ENCODE measurements at places on chromosomes 6 and 20.

DNA sequence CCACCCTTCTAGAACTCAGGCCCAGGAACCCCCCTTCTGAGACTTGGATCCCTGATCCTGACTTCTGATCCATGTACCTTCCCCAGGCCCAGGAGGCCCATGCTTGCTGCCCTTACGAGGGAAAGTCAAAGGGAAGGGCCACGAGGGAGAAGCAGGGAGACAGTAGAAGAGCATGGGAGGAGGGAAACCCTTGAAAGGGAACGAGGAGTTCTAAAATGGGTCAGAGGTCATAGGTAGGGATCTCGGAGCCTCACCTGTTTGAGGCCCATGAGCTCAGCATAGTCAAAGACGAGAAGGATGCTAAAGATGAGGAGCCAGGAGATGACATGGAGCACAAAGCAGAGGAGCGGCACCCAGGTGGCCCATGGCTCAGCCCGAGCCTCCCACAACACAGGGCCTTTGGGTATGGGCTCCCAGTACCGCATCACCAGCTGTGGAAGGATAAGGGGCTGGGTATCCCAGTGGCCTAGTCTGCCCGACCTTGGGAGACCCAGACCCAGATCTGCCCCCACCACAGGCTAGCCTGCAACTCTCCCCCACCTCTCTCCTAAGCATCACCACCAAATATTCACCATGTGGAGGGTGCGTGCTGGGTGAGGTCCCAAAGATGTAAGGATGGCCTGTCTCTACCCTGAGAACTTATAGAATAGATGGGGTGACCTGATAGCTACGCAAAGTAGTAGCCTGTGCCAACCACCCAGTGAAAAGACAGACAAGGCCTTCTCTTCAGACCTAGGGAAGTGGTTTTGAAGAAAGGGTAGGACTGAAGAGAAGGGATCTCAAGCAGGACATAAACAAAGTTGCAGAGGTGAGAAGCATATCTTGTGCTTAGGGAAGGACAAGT lies 1.5 kb downstream of the NRM start:
- DNase-seq: no peak

DNA sequence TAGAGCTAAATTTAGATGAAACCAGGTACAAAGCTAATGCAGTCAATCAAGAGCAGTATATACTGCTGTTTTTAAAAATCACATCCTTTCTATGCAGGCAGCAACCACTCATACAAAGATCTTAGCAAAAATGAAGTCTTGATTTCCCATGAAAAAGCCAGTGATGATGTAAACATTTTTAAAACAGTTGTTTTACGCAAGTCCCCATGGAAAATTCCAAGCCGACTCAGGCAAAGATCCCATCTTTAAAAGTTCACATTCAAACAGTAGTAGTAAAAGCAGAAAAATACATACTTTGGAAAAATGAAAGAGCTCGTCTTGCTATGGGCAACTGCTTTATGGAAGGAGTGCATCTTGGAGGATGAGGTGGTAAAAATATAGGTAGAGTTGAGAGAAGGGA lies 84.0 kb downstream of the RCAN2 start:
- no peak for DNase-seq

- DNase-seq: no peak
Measured at GRCh38 chr6:18501663-18502013, 114.5 kb downstream of the RNF144B start.

DNA sequence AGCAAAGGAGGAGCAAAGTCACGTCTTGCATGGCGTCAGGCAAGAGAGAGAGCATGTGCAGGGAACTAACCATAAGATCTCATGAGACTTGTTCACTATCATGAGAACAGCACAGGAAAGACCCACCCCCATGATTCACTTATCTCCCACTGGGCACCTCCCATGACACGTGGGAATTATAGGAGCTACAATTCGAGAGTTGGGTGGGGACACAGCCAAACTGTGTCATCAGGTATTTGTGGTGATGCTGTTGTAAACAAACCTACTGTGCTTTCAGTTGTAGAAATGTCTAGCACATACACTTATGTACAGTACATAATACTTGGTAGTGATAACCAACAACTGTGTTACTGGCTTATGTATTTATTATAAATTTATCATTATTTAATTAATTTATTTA lies 128.3 kb downstream of the UTRN start:
- DNase-seq: no peak

DNA sequence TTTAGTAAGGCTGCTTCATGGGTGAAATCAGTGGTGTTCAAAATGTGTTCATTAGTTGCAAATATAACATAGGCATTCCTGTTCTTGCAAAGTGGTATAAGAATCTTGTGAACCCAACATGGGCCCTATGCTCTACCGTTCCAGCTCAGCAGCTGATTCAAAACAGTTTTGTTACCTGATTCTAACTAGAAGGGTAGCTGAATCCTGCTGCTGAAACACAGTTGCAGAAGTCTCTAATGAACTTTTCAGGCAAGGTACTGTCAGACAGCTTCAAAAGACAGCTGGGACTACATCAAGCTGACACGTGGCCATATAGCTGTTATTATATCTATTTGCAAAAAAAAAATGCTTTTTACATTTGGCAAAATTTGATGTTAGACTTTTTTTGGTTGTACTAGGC lies 22.7 kb downstream of the THEMIS start:
- no peak for DNase-seq

DNA sequence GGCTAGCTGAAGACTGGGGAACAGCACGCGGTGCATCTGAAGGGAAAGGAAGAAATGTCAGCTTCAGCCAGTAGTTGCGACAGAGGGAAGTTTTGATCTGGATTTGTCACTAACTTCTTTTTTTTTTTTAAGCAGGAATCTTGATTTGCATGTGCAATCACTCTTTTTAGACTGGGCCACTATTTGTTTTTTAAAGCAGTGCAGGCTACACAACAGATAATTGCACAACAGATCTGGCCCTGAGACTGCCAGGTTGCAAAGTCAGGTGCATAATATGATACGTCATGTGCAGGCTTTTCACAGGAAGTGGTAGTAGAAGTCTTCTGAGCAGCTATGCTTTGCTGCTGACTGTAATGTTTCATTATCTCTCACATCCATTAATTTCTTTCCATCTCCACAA lies 13.5 kb downstream of the PFDN4 start:
- no peak for DNase-seq

DNA sequence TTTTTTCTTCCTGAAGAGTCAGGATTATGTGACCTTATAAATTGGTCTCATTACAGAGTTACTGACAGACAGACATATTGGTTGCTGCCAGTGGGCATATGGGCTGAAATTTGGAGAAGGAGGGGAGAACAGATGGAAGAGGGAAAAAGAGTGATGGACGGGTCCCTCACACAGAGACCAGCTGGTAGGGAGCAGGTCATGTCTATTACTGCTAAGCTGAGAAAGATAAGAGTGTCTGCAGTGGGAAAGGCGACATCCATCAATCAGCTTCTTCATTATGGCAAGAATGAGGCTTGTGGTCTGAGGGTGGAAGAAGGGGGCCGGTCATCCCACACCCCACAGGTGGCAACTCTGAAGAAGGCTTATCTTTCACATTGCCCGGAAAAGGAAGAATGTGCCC lies 353.8 kb upstream of the RSPO3 start:
- DNase-seq: no peak

DNA sequence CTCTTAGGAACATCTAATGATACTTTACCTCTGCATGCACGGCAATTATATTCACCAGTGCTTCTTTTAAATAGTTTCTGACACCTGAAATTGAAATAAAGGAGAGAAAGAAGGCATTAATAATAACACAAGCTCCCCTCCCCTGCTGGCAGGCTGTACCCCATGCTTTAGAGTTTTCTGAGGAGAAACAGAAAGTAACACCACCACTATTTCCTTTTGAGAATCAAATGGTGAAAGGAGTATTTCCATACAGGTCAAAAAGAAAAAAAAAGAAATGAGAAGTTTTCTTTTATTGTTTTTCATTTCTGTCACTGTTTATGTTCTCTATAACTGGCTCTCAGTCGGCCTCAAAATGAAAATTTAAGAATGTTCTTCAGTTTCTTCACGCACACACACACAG lies 108.1 kb downstream of the IRF4 start:
- no peak for DNase-seq

- DNase-seq: no peak
Measured at GRCh38 chr6:139448051-139448649, 73.7 kb upstream of the CITED2 start.

GRCh38 chr6:166540631-166541331 lies 45.7 kb downstream of the RAMACL start:
- DNase-seq: peak; percentile 41

GRCh38 chr6:33768644-33769120 lies 20.2 kb downstream of the LEMD2 start:
- DNase-seq: peak; percentile 58

DNA sequence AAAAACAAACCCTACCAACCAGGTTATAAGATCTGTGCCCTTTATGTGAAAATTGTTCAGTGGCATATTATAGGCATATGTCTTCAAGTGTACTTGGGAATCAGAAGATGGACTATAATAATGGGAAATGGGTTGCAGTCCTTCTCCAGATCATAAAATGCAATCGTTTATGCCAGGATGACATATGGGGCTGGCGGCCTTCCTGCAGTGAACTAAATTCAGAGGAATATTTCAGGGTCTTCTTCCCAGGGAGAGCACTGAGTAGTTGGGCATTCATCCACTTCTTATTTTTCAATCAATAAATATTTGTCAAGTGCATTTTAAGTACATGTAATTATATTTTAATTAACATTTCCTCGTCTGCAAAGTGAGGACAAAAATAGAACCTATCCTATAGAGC lies 176.2 kb upstream of the CNR1 start:
- no peak for DNase-seq

DNA sequence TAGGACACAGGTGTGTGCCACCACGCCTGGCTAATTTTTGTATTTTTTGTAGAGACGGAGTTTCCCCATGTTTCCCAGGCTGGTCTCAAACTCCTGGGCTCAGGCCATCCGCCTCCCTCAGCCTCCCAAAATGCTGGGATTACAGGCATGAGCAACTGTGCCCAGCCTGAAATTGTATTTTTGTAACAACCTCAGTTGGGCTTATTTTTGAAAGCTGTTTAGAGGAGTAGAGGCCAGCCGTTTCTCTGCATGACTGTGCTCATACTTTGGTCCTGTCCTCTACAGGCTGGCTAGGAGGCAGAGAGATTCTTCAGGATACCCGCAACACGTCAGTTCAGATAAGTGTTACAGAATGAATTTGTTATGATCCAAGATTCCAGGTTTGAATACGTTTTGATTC lies 22.1 kb downstream of the CAGE1 start:
- DNase-seq: no peak

GRCh38 chr20:19738951-19739350 lies 19.1 kb upstream of the RIN2 start:
- no peak for DNase-seq

DNA sequence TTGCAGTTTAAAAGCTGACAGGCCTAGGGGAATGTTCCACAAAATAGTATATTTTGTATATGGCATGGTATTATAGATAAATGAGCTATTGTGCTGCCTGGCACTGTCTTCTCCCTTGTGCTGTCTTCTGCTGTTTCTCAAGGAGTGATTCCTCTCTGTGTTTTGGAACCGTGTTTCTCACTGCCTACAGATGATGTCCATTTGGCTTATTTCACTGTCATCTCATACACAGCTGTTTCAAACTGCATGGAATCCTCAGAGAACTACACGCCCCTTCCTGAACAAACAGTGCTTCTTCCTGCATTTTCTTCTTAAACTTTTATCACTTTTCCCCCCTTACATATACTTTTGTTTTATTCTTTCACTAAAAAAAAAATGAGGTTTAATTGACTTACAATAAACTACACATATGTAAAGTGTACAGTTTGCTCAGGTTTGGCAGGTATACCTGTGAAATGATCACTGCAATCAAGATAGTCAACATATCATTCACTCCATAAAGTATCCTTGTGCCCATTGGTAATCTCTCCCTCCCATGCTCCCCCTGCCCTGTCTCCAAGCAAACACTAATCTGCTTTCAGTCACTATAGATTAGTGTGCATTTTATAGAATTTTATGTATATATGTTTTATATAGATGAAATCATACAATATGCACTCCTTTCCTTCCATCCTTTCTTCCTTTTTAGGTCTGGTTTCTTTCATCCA lies 43.0 kb downstream of the CBFA2T2 start:
- no peak for DNase-seq

- DNase-seq: no peak
Measured at GRCh38 chr20:24620937-24621519, 151.6 kb downstream of the SYNDIG1 start.

- DNase-seq: no peak
Measured at GRCh38 chr6:129866688-129867087, 5.6 kb upstream of the TMEM244 start.

DNA sequence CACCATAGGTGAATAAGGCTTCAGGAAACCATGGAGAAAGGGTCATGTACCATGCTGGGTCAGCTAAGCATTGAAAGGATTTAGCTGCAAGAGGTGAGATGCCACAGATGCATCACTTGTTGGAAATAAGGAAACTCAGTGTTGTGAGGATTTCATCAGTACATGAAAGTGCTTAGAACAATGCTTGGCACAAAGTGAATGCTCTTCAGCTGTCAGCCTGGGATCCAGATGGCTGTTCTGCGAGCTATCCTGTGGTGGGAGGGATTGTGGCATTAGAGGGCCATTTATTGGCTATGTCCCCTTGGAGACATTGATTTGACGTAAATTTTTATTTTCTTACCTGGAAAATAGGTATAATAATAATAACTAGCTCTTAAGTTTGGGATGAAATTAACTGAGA lies 53.0 kb downstream of the ELOVL2 start:
- DNase-seq: no peak

DNA sequence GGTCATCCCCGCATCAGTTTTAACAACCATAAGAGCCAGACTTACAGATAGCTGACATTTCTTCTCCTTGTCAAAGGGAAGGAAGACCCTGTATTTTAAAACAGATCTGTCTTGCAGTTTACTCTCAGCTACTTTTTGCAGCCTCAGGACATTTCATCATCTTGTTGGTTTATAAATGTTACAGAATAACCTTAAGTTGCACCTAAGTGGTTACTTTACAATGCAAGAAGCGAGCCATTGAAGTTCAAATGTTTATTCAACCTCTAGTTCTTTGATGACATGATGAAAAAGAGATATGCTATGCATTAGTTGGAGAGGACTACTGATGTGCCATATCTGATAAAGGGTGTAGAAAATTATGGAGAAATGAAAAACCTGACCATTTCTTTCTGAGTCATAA lies 187.9 kb upstream of the COL21A1 start:
- DNase-seq: no peak

GRCh38 chr6:102571236-102571908 lies 1177.9 kb downstream of the GRIK2 start:
- no peak for DNase-seq

- DNase-seq: no peak
Measured at GRCh38 chr20:38834868-38835267, 29.4 kb downstream of the PPP1R16B start.

- DNase-seq: no peak
Measured at GRCh38 chr6:134654751-134655150, 295.1 kb downstream of the ALDH8A1 start.

- DNase-seq: no peak
Measured at GRCh38 chr6:135897087-135897486, 45.6 kb downstream of the PDE7B start.

DNA sequence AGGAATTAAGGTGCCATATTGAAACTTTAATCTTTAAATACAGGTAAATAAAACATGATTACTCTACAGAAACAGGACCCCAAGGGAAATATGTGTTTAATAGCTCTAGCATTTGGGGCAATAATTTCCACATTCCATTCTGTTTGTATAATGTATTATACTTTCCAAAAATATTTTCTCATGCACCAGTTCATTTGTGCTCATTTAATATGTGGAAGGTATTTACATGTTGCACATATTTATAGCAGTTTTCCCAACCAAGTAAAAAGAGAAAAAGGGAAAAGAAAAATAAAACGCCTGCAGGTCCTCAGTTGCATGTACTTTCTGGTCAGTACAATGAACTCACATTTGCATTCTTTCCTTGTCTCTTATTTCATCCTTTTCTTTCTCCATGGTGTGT lies 129.5 kb upstream of the SULF2 start:
- DNase-seq: no peak

Data from effector CD4-positive, alpha-beta T cell (primary cell).